Activated naive CD4-positive, alpha-beta T cell treated with anti-CD3 and anti-CD28 coated beads, Interleukin-2, amount 50 U/mL, for 16 hours (primary cell): ENCODE measurements at places on chromosomes 2 and 18.

GRCh38 chr2:149984311-149984710, 396.7 kb upstream of the MMADHC start:
- no peak for DNase-seq

- no peak for DNase-seq
Measured at GRCh38 chr2:174836377-174836994, 72.2 kb upstream of the CHRNA1 start.

GRCh38 chr18:43869451-43870008, 592.2 kb upstream of the SYT4 start:
- no peak for DNase-seq

- no peak for DNase-seq
Measured at GRCh38 chr18:62877411-62878221, 162.3 kb downstream of the PHLPP1 start.

DNA sequence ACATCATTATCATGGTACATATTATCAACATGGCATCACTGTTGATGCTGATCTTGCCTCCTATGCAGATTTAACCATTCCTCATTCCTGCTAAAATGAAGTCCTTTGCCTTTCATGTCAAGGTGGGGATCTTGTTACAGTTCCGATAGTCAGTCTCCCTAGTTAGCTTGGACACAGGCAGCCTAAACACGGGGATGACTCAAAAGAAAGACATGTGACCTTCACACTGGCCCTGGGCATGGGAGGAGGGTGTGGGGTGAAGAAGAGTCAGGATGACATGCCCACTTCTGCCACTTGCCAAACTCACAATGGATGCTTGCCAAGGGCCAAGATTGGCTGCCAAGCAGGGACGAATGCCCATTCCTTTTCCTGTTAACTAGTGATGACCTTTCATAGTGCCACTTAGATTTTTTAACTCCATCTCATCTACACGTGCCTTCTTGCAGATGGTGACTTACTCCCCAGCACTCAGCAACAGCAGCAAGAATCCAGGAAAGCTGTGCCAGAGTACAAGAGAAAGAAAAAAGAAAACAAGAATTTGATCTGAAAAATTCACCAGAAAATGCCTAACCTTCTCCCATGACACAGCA, 13.9 kb upstream of the SLC1A4 start:
- no peak for DNase-seq

DNA sequence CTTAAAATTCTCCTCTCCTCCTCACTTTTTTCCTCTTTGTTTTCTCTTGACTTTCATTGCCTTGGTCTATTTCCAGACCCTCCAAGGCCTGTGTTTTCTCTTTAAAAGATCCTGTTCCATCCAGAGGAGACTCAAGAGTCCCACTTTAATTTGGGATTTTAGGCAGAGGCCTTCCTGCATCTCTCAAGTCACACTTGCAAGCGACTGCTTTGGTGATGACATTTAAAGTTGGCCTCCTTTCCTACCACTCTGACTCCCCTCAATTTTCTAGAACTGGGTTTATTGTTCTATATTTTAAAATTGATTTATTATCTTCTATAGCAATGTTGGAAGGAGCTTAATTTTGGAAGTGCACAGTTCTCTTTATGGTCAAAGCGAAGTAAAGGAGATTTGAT, 16.3 kb downstream of the ASAP2 start:
- no peak for DNase-seq

DNA sequence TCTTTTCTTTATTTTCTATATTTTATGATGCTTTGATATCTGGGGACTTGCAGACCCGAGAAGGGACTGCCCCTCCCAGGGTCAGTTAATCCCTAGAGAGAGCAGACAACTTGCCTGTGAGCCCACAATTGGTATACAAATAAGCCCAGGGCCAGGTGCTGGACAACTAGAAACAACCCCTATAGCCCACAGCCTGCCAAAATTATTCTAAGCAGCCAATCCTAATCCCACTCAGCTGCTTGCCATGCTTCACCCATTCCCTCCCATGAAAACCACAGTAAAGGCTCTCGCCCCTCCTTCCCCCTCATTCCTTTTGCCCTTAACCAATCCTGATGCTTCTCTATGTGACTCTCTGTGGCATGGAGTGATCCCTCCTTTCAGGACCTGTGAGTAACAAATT, 380.7 kb downstream of the RBM43 start:
- DNase-seq, result no peak

GRCh38 chr2:127619203-127619590, 26.8 kb upstream of the GPR17 start:
- DNase-seq, result no peak

DNA sequence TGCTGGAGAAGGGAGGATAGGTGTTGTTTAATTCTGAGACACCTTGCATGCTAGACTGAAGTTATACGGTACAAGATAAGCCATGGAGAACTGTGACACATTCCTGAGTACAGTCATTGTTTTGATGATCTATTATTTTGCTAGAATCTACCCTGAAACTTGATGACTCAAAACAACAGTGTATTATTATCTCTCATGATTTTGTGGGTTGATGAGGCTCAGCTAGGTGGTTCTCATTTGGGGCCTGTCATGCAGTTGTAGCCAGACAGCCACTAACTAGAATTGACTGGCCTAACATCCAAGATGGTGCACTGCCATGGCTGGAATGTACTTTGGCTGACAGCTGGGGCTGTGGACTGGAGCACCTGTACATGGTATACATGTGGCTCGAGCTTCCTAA, 5.4 kb upstream of the IL1R1 start:
- DNase-seq, result peak; percentile 56

- DNase-seq, result peak; percentile 38
Measured at GRCh38 chr2:102258386-102259074, 52.8 kb upstream of the IL1RL1 start.

- DNase-seq, result no peak
Measured at GRCh38 chr2:64858541-64859311, 130.5 kb upstream of the SLC1A4 start.

- no peak for DNase-seq
Measured at GRCh38 chr2:12950957-12951656, 234.4 kb downstream of the TRIB2 start.

- DNase-seq, result no peak
Measured at GRCh38 chr2:179521944-179522343, 257.3 kb upstream of the SESTD1 start.

DNA sequence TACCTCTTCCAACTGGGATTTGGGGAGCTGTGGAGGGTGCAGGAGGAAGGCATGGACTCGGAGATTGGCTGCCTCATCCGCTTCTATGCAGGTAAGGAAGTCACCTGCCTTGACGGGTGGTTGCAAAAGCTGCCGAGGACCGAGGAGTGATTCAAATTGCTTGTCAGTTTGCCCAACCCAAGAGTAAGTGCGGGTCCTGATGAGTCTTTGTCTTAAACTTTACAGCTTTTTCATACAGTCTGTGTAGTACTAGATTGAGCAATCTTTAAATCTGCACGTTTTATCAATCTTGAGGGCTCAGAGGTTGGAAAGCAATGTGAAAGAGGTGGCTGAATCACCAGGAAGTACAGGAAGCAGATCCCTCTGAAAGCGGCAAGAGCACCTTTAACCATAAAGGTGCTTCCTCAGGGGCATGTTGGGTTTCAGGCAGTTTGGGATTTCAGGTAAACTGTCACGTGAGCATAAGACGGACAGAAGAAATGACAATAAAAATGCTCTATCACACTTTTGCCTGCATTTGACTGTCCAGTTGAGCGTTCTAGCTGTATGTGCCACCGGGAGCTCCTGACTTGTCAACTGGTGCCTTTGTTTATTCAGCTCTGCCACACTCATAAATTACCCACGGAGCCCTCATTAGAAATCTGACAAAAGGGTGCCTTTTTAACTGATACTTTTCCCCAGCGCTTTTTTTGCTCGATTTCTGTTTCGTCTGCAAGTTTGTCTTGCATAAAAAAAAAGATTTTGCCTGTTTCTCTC, 2.0 kb downstream of the PHLPP1 start:
- DNase-seq, result peak; percentile 34

- DNase-seq, result no peak
Measured at GRCh38 chr2:2942225-2942624, 435.4 kb downstream of the EIPR1 start.

- no peak for DNase-seq
Measured at GRCh38 chr2:46735108-46735691, 180.4 kb downstream of the MCFD2 start.

- no peak for DNase-seq
Measured at GRCh38 chr2:130843321-130843985, 6.7 kb downstream of the ARHGEF4 start.
